Urothelium cell line (cell line): ENCODE measurements at places on chromosomes 16 and 17.

DNA sequence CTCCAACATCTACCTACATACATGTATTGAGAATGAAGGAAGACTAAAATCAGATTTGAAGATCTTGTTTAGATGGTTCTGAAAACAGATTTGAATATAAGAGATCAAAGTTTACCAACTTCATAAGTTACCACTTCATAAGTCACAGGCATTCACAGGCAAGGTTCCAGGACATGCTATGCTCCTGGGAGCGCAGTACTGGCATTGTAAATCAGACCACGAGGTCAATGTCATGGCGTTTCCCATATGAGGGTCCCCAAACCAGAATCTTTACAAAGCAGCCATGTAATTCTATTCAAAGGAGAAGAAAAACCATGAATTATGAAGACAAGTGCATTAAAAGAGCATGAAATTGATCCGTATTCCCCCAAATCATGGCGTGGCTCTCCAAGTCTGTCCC, 3.0 kb downstream of the CDH11 start:
- DNase-seq, result no peak

GRCh38 chr17:1289695-1290094, 10.2 kb downstream of the TRARG1 start:
- DNase-seq, result no peak

- no peak for DNase-seq
These were observed 6.6 kb downstream of the PNMT start for GRCh38 chr17:39674702-39675389.

DNA sequence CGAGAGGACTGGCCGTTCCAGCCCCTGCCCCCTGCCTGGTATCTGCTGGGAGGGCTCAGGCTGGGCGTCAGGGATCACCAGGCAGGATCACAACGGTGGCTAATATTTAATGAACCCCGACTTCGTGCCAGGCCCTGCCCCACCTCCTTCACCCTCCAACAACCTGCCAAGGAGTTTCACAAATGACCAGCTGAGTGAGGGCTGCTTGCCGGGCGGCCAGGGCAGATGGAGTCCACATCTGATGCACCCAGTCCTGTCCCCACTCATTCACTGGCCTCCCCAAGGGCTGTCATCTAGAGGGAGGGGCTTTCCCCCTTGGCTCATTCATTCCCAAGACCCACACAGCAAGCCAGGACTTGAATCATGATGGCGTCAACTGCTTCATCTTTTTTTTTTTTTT, 17.5 kb downstream of the UBALD1 start:
- no peak for DNase-seq

DNA sequence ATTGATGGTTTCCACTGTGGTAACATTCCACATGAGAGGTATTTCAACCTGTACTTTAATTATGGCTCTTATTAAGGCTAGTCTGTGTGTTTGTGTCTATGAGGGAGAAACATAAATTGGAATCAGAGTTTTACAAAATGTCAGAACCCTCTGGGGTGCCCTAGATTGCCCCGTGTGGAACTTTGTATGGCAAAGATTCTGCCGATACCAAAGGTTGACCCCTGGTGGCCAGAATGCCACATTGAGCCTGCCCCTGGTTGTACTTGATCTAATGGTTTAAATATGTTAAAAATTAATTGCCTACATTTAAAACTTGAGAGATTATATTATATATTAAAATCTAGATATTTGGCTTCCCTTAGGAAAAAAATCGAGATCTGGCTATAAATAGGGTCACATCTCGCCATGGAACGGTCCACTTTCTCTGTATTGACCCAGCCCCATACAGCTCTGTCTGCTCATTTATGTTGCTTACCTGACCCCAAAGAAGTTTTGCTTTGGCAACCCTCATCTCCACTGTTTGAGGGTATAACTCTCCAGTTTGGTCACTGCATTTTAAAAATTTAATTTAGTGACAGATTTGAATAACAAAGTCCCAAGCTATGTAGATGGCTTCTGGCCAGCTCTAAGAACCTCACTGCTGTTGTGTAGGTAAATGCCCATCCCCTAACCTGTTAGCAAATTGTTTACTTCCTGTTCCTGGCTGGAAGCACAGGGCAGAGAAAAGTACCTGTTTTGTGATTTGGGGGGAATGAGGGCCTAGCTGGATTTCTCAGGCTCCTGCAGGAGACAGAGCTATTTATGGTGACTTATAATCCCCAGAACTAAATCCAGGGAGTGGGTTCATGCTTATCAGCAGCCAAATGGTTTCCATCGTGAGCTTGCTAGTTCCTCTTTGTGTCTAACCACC, 95.0 kb downstream of the PLCG2 start:
- peak; percentile 66 for DNase-seq
